Activated T-helper 2 cell treated with anti-CD3 and anti-CD28 coated beads, Interferon-gamma antibody, Interleukin-2, Interleukin-4, amounts not matched to agents 10 μg/mL and 5 μg/mL and 100 μg/mL, durations not matched to agents 14 hours and 24 hours and 36 hours (primary cell): ENCODE measurements at places on chromosomes 1 and 21. TPM values are rescaled to one million over a fixed set of nuclear protein-coding genes. Genes with fewer than 3 reads are reported as not detected.

- H3K4me1 ChIP-seq = peaks cover 51% of the 10 kb centered on the region
- DNase-seq = no peak
Observed at GRCh38 chr1:198909973-198910372, 271.1 kb downstream of the PTPRC start.

DNA sequence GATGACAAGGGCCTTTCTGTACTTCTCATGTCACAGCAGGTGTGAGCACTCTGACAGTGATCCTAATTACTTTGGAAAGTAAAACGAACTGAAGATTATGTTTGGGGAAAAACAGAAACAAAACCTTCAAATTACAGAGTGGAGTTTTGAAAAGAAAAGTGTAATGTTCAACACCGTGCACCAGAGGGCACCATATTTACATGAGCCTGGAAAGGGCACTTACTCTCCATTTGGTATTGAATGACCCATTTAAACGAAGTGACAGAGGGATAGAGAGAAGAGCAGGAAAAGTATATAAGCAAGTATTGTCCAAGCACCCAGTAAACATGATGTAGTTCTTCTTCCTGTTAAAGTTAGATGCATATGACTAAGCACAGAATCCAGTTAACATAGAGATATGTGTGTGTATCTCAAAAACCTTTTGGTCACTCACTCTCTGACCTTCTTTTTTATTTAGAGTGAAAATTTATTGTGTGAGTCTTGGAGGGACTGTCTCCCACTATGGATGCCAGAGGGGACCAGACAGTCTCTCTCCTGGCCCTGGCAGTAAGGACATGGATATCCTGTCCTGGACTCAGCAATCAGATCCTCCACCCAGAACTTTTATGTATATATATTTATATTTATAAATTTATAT lies 3.8 kb upstream of the RGSL1 start:
- no peak overlapping the region for H3K27ac ChIP-seq
- no peak for DNase-seq
- no peaks in the 10 kb centered on the region for H3K36me3 ChIP-seq
- peaks cover 6% of the 10 kb centered on the region for H3K27me3 ChIP-seq
- no peak overlapping the region for H3K4me3 ChIP-seq
- peaks cover 3% of the 10 kb centered on the region for H3K4me1 ChIP-seq

GRCh38 chr1:35935442-35936388 lies 4.8 kb downstream of the AGO3 start:
- H3K4me1 ChIP-seq = peaks cover 26% of the 10 kb centered on the region
- peaks cover under 1% of the 10 kb centered on the region for H3K36me3 ChIP-seq
- H3K4me3 ChIP-seq = no peak overlapping the region
- H3K27ac ChIP-seq = no peak overlapping the region
- no peaks in the 10 kb centered on the region for H3K27me3 ChIP-seq
- DNase-seq = no peak

- no peaks in the 10 kb centered on the region for H3K4me1 ChIP-seq
- H3K27me3 ChIP-seq = peaks cover 13% of the 10 kb centered on the region
- H3K36me3 ChIP-seq = no peaks in the 10 kb centered on the region
- H3K4me3 ChIP-seq = no peak overlapping the region
- H3K27ac ChIP-seq = no peak overlapping the region
- DNase-seq = no peak
Observed at GRCh38 chr1:183450093-183450492, 22.2 kb upstream of the SMG7 start.

The SAMSN1 gene
- 73.0 and 79.0 TPM in 2 replicates for total RNA-seq
